GM12892 (cell line): ENCODE measurements at places on chromosomes 2 and 18.

- DNase-seq = no peak
Measured at GRCh38 chr18:77161961-77162360, 29.4 kb upstream of the MBP start.

- DNase-seq = no peak
Measured at GRCh38 chr18:62126737-62127136, 60.1 kb downstream of the PIGN start.

- DNase-seq = no peak
Measured at GRCh38 chr18:79935499-79935898, 16.0 kb downstream of the SLC66A2 start.

- DNase-seq = no peak
Measured at GRCh38 chr2:446963-447530, 159.2 kb upstream of the ALKAL2 start.

- peak; percentile 40 for DNase-seq
Measured at GRCh38 chr2:230219419-230220331, at the start of gene SP110. TSS of gene SP110 (minus strand) at chr2:230219984. CDS start at chr2:230216927, 3,057 bp downstream.
